ENCODE measurements at places on chromosomes 6 and 20. TPM values are rescaled to one million over a fixed set of nuclear protein-coding genes. Genes with fewer than 3 reads are reported as not detected.

VWA7 gene
- 0.13 TPM for total RNA-seq

HLA-DQB1 gene
- under 0.01 TPM for total RNA-seq

PEX6 gene
- 29.7 TPM for total RNA-seq

PRSS35 gene
- total RNA-seq = not detected

CNKSR3 gene
- total RNA-seq = 8.3 TPM

FAM209B gene
- total RNA-seq = not detected

HNF4A gene
- total RNA-seq = not detected

DNA sequence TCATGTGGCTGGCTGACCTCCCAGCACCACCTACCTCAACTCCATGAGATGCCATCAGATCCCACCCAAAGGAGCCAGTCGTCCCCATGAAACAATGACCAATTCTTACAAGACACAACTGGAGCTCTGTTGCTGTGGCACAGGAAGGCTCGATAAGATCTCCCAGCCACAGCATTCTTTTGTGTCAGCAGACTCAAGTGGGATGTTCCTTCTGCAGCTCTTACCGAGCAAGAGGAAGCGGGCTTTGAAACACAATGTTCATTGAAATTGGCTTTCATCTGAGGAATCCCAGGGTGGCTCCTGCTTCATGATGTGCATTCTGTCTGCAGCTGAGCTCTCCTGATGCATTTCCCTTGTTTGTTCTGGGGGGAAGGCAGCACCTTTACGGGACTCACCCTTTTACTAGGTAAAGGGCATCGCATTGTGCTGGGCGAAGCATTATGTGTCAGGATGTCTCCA is 222.0 kb upstream of the SGK1 start:
- no peak for DNase-seq

DNA sequence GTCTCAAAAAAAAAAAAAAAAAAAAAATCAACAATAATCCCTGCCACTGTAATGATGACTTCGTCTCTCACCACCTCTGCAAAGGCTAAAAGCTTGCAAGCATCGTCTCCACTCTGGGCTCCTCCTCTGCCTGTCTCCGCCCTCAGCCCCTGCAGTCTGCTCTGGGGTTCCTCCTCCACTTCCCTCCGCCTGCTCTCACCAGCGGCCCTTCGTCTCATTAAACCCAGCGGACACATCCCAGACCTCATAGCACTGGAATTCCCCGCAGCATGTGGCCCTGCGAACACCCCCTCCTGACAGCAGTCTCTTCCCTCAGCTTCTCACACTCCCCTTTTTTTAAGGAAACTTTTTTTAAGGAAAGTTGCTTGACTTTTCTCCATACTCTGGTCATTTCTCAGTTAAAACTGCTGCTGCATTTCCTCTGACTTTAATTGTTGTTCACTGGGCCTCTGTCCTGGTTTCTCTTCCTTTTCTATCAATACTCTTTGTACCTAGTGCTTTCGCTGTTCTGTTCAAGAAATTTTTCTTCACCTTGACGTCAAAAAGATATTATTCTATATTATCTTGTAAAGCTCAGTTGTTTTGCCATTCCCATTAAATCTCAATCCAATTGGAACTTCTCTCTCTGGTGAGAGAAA is 70.9 kb upstream of the PLEKHG1 start:
- DNase-seq = peak; percentile 16

DNA sequence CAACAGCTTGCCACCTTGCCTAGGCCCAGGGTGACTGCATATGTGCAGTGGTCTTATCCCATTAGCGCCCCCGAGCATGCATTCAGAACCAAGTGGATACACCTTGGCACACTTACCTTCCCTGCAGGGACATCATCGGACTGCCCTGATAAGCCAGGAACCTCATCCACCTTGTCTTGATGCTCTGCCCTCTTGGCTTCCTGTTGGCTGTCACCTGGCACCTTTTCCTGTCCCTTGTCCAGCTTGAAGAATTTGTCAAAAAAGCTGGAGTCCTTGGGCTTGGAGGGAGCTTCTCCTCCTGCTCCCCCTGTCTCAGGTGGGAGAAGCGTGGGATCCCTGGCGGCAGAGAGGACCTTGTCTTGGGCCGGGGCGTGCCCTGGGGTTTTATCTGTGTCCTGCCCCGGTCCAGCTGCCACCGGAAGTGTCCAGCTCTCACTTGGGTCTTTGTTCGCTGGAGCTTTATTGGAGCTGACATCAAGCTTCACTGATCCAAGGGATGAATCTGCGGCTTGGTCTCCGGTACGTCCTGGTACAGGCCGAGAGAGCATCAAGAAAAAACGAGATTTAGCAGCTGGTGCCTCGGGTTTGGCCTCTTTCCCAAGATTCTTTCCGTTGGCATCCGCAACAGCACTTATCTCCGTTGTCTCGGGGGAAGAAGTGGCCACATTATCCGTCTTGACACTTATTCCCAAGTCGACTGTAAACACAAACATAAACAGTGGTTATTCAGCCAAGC is 42.0 kb downstream of the BCAS1 start:
- no peak for DNase-seq

- no peak for DNase-seq
Observed at GRCh38 chr20:6000871-6001270, 50.4 kb downstream of the MCM8 start.

GRCh38 chr6:54243699-54244098 is 64.5 kb upstream of the TINAG start:
- DNase-seq = no peak

- DNase-seq = no peak
Observed at GRCh38 chr6:109166673-109167072, 71.4 kb downstream of the CEP57L1 start.

- DNase-seq = no peak
Observed at GRCh38 chr20:16132036-16132798, 441.0 kb downstream of the KIF16B start.

DNA sequence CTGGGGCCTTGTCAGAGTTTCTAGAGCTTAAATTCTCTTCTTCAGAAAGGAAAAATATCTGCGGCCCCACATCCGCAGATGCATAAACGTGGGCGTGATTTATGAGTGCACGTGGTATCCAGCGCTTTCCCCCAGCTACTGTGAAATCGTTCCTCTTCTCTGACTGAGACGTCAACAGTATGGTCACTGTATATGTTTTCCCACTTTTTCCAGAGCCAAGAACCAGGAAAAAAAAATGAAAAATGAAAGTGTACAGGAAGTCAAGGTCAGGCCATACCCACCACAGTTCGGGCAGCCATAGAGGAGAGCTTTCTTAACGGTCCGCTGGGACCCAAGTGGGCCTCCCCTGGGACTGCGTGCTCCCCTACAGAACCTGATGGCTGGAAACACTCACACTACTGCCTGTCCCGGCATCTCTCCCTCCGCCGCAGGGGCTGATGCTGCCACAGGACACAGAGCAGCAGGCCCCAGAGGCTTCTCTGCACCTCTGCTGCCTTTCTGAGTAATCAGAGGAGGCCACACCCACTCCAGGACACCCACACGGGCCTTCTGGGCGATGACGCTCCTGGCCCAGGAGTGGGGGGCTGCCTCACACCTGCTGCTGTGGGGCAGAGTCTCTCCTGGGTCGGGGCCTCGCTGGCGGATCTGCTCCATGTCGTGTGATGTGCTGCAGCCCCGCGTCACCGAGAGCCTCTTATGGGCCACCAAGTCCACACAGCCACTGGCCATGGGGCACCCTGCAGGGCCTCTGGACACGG is 16.4 kb upstream of the STX16 start:
- no peak for DNase-seq

- DNase-seq = no peak
Observed at GRCh38 chr6:39330057-39330456, 7.6 kb upstream of the KCNK16 start.

DNA sequence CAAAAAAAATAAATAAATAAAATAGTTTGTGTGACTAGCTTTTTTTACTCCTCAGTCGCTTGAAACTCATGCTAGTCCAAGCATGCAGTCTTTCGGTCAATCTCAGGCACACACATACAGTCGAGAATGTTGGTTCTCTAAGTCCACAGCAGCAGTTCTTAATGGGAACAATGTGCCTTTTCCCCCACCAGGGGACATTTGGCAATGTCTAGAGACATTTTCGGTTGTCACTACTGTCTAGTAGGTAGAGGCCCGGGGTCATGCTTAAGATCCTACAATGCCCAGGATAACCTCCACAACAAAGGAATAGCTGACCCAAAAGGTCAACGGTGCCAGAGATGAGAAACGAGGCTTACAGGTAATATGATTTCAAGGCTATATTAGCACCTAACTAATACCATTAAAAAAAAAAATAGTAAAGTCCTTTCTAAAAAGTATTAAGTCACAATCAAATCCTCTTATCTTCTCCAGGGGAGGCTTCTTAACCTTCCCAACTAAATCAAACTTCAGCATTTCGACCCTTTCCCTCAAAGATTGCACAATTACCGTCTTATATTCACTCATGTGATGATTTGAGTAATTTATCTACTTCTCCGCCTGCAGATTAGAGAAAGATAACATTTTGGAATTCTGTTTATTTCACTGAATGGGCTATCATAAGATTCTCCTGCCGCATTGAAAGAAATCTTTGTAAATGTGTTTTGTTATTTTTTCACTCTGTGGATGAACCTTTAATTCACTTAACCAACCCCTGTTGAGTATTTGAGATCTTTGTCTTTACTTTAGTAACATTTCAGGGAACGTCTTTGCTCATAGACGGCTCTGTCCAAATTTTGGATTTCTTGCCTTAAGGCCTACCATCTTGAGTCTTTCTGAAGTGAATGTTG is 8.1 kb upstream of the SALL4 start:
- DNase-seq = no peak

DNA sequence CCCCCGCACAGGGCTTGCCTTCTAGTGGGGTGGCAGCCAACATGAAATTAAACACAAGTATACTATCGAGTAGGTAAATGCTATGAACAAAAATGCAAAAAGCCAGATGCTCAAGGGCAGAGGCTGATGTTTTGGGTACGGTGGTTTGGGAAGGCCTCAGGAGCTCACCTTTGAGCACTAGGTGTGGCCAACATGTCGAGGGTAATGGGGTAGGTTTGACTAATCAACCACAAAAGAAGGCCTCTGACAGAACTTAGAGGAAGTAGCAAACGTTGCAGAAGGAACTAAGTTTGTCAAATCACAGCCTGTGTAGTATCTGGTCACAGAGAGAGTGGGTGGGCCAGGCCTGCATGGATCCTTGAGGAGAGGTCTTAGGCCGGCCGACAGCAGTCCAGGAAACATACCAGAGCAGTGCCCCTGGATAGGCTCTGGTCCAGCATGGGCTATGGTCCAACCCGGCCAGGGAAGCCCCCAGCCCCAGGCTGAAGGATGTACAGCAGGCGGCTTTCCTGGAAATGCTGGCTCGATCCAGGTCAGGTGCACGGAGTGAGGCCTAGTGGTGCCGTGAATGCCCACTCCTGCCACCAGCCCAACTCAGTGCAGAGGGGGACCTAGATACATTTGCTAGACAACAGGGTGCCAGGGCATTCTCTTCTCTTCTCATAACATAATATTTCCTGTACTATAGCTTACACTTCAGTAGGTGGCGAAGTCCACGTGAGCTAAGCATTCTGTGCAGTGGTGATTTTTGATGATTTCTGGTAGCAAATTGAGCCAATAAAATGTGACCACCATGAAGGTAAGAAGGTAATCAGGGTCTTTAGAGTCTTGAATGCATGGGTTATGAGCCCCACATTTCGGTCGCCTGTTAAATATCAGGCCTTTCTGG is 56.3 kb upstream of the CD93 start:
- DNase-seq = peak; percentile 43

- DNase-seq = no peak
Observed at GRCh38 chr20:60202046-60202445, 243.8 kb downstream of the CDH26 start.

DNA sequence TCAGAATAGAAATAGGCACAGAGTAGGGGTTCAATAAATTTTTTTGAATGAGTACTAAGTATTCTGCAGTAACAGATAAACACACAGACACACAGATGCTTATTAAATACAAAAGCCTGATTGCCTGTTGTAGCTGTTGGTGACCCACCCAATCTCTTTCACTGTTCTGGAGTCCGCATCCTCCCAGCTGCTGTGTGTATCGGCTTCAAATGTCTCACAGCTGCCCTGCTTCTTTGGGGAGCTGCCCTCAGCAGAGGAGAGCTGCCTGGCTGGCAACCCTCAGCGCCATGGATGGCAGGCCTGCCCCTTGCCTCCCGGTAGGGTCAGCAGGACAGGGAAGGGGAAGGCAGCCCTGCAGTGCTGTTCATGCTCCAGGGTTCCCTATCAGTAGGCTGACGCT is 85.9 kb upstream of the PRND start:
- DNase-seq = no peak

- no peak for DNase-seq
Observed at GRCh38 chr20:24999568-24999967, 7.0 kb upstream of the APMAP start.

DNA sequence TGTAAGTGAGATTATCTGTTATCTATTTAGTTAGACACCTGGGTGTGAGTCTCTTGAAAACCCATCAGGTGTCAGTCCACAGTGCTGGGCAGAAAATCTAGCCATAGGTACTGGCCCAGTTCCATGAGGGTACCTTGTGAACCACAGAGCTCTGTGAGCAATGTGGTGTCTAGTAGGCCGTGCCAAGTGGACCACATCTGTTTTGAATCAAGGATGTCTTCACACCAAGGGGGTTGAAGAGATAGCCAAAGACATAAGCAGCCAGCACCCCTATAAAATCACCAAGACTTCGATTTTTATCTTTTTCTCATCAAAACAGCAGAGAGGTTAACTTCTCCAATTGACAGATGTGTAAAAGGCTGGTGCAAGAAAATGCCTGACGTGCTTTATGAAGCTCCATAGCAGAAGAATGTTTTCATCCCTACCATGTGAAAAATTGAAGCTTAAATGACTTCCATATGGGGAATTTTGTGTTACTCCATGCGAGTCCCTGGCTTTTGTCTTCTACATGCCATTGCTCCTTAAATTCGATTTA is 368.7 kb downstream of the HAO1 start:
- no peak for DNase-seq

GRCh38 chr6:139415365-139415764 is 40.9 kb upstream of the CITED2 start:
- no peak for DNase-seq

DNA sequence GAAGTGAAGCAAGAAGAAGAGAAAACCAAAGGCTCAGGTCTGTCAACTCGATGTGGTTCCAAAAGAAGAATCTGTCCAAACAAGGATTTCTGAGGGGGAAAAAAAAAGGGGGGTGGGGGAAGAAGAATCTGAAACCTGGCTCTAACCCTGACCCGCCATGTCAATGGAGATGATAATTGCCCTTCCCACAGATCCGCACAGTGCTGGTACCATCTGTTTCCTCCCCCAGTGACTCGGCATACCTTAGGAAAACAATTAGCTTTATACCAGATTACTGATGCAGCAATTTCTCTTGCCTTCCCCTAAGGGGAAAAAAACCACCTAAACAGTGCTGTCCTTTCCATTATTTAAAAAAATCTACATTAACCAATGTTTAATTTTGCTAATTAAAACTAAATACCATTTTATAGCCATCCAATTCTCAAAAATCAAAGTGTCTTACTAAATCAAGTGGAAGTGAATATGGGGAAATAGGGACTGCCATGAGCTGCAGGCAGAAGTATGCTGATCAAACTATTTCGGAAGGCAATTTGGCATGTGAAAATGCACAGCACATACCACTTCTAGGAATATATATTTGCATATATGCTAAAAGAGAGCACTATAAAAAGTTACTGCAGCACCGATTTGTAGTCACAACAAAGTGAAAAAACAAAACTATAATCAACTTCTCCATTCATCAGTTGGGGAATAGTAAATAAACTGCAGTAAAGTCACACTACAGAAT is 46.8 kb downstream of the MAP7 start:
- DNase-seq = no peak

Data from dermis microvascular lymphatic vessel endothelial cell (primary cell).